Activated CD8-positive, alpha-beta memory T cell treated with anti-CD3 and anti-CD28 coated beads for 48 hours (primary cell): ENCODE measurements at places on chromosomes 2 and 18.

DNA sequence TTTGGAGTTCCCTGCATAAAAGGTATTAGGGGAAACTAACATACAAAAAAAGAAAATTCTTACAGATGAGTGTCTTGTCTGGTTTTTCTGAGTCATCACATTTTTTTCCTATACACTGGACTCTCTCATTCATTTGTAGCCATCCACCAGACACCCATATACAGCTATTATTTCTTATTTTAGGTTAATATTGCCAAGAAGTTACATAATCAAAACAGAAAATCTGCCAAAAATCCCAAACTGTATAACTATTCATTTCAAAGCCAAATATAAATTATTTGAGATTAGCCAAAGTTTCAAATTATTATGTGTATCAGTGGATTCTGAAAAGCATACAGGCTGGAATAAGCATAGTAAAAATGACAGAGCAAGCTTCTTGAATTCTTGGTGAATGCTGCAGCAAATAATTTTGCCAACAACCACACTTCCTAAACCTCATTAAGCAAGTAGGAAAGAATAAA is 191.2 kb downstream of the NCKAP5 start:
- no peak for DNase-seq

DNA sequence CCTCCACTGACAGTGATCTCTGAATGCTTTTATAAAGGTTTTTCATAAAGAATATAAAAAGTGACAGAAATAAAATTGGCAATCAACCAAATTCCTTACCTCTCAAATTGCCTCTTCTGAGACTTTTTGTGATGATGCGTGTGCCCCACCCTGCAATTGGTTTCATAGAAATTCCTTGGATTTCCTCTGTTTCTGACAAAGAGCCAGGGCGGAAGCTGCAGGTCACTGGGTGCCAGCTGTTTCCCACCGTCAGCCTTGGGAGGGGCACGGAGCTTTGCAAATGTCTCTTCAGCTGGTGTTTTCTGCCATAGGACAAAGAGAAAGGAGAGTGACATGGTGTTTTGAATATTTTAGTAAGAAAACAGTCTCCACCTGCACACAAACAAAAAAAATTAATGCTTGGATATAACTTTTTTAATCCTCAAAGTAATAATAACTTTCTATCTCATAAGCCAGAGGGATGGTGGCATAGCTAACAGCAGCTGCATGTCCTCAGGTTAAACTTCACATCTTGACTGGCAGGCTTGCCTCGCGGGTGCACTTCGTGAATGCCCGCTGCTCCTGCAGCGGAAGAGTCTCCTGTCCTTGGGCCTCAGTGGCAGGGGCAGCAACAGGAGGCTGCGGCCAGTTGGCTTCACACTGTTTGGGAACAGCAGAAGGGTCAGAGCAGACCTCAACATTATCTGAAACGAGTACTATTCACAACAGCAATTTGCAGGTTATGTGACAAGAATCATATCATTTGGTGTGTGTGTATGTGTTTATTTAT is 24.7 kb downstream of the AGAP1 start:
- no peak for DNase-seq

DNA sequence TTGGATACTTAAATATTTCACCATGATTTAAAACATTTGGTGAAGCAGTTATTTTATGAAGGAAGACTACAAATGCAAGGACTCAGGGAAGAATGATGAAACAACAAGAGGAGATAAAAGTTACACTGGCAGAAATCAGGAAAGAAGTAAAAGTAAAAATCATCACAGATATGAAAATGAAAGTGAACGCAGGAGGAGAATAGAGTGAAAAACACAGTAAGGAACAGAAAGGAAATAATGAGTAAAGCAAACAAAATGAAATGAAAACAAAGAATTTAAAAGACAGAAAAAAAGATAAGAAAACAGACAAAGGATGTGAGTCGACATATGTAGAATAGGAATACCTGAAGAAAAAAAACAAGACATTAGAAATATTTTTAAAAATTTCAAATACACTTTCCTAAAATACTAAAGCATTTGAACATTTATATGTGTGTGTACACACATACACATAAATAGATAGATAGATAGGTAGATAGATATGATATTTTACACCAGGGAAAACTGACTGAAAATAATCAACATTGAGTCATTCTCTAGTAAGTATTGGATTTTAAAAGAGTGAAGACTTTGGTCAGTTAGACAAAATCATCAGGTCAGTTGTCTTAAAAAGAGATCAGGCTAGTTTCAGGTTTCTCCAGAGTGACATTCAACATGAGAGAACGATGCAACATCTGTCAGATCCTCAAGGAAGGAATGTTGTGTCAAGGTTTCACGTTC is 12.1 kb upstream of the KDSR start:
- DNase-seq, result no peak

DNA sequence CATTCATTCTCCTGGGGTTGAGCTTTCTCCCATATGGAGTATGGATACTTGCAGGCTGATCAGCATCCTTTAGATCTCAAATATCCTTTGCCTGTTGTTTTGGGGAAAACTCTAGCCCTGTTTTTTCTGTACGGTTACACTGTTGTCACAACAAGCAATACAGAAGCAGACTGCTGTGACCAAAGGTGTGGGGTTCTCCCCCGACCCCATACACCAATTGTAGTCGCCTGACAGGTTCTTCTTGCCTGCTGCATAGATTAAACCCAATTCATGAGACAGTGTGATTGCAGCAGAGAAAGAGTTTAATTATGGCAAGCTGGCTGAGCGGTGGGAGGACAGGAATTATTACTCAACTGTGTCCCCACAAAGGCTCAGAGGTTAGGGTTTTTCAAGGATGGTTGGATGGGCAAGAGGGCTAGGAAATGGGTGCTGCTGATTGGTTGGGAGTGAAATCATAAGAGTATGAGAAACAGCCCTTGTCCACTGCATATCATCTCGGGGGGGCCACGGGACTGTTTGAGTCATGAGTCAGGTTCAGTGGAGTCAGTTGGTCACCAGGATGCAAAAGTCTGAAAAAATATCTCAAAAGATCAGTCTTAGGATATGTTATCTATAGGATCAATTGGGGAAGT is 40.6 kb downstream of the ITGB1BP1 start:
- no peak for DNase-seq

DNA sequence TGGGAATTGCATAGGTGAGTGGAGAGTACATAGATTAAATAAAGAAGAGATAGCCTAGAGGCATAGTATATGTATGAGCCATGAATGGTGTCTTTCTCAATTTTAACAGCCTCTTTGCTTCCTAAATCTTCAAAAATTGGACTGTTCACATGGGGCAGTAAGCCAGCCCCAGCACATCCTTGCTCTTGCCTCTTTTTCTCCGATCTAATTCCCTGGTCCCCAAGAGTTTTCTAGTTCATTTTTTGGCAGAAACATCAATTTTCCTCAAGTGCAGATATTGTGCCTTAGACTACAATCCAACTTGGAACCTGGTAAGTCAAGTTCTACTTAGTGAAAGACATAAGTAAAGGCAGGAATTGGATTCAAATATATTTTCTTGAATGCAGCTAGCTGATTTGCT is 49.8 kb upstream of the ITGB6 start:
- DNase-seq, result no peak

DNA sequence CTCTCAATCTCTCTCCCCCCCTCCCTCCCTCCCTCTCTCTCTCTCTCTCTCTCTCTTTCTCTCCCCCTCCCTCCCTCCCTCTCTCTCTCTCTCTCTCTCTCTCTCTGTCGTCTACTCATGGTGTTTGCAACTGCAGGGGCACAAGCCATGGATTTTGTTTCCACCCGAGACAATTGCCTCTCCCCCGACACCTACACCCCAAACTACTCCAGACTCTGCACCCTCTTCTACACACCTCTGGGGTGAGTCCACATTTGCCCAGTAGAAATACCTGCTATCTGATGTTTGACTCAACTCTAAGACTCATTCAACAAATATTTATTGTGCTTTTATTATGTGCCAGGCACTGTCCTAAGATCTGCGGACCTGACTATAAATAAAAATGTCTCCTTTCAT is 93.7 kb downstream of the TMEM17 start:
- no peak for DNase-seq
